ENCODE measurements at places on chromosomes 4 and X.

DNA sequence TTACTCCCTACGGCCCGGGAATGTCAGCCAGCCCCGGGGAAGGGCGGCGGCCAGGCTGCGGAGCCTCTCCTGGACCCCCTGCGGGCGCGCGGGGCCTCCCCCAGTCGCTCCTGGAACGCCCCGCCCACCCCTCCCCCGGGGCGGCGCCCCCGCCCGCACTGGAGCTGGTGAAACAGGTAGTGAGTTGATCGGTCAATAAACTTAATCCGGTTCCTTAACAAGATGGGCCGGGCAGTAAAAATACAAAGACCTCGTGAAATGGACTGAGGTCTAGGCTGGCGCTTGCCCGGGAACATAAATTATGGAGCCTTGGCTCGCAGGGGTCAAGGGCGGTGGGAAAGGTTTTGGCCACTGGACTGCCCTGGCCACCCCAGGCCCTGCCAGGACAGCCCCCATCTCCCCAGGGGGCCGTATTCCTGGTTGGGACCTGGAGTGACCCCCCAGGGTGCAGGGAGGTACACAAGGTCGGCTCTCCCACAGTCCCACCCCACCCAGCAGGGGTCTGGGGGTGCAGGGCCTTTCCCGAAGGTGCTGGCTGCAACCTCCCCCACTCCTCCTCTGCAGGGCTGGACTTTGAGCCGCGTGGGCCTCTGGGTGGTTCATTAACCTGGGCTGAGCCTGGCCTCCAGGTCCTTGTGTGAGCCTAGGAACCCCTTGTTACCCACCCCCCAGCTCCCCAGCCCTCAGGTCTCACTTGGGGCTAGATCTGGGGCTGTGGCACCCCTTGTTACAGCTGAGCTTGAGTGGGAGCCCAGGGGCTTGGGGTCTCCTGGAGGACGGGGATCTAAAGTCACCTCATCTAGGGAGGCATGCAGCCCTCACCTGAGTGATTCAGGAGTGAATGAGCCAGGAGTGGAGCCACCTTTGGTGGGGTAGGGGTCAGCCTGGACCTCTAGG is 2.5 kb downstream of the FGFR3 start:
- DNase-seq, result no peak

DNA sequence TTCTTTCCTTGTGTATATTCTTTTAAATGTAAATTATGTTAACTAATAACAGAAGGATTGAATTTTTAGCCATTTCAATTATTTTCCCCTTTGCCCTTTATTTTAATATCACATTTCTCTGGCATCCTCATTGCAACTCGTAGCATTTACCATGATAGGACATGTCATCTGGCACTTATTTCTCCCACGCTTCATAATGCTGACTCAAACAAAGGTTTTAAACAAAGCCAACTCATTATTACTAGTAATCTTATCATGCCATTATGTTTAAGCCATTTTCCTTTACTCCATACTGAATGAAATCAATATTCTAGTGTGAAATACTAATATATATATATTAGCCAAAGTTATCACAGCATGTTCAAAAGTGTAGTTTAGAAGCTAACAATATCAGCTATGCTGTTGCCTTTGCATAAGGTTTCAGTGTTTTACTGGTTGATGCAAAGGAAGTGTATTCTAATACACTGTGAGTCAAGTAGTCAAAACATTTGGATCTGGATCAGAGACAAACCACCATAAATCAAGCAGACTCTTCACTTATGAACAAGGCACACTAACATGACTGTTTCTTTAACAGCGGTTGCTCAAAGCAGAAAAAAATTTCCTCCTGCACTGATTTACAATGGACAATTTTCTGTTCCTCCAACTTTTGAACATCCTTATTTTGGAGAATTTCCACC is 281.6 kb downstream of the SLC7A11 start:
- no peak for DNase-seq

DNA sequence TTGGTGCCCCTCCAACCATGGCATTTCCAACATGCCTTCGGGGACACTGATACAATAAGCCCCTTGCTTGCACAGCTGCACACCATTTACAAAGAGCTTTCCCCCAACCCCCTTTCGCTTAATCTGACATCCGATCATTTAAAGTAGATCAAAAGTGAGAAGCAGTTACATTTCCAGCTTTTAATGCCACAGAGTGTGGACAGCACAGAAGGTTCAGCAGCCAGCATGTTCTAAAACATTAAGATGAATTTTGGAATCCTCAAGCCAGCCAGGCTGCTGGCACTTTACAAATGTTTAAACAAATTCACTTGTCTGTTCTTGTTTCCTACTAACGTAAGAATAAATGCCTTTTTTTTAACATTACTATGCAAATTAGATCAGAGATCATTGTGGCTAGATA is 284.4 kb upstream of the LDB2 start:
- DNase-seq, result no peak

- DNase-seq, result no peak
Measured at GRCh38 chrX:38991656-38992440, 190.6 kb downstream of the MID1IP1 start.

DNA sequence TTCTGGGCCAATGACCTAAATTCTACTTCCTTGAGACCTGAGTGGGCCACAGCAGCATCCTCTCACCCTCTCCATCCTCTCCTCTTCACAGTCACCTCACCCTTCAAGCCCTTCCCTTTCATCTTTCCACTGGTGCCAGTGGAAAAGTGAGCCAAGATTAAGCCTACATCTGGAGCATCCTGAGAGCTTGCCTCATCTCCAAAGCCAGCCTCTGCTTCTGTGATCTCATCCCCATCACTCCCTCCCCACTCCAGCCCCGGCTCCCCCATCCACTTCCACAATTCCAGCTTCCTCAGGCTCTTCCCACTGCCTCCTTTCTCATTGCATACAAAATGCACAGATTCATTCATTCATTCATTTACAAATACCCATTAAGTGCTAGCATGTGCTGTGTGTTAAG is 10.1 kb upstream of the RASL11B start:
- no peak for DNase-seq

GRCh38 chr4:7956934-7957656 is 17.4 kb upstream of the AFAP1 start:
- no peak for DNase-seq

- no peak for DNase-seq
Measured at GRCh38 chrX:153970357-153971123, 1.1 kb downstream of the HCFC1 start.

- no peak for DNase-seq
Measured at GRCh38 chrX:9555354-9555753, 90.5 kb downstream of the TBL1X start.

DNA sequence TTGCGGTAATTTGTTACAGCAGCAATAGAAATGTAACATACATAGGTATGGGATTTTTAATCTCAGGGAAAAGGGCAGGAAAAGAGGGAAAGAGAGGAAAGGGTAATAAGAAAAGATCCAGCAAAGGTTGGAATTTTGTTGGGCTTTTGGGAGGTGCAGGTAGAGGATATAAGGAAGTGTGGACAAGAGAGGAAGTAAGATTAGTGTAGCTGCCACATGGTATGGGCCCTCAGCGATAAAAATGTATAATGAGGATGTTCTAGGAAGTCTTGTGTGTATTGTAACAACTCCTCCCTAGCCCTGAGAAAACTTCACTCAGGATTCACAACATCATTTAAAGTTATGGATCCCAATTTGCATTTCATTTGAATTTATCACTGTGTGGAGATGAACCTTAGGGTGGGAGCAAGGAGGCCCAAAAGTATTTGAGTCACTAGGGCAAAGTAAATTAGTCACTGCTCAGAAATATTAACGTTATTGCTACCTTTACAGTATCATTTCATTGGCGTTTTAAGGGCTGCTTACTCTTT is 2.8 kb upstream of the IL21 start:
- no peak for DNase-seq

- DNase-seq, result no peak
Measured at GRCh38 chr4:38075370-38076152, 115.4 kb downstream of the PTTG2 start.

DNA sequence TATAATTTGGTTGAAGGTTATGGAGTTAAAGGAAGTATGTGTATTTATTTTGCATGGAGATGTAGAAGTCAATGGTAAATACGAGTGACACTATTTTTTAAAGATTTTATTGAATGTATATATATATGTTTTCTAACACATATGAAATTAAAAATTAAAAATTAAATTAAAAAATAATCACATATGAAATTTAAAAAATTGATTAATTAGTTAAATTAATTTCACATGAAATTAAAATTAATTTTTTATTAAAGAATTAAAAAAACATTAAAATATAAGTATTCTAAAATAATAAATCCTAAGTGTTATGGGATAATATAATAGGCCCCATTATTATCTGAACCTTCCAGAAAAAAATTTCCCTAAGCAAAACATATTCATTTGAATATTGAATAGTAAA is 1163.5 kb downstream of the ARAP2 start:
- DNase-seq, result no peak

GRCh38 chr4:142334931-142335330 is 511.2 kb downstream of the INPP4B start:
- DNase-seq, result no peak

DNA sequence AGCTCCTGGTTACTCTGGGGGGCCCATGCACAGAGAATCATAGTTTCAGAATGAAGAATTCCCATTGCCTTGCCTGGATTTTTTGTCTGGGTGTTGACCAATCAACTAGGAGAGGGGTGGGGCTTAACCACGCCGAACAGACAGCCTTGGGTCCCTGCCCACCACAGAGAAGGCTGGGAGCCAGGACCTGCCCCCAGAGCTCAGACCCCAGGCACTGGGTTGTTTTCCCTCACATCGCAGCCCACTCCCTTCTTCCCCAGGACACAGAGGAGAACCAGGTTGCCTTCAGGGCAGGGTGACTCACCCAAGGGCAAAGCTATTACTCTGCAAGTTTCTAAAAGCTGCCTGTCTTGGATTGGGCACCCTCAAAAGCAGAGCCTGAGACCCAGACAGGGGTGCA is 23.3 kb upstream of the CRMP1 start:
- no peak for DNase-seq

Measured in cortex of kidney (tissue), 1 donor.